ENCODE measurements at places on chromosomes 2 and 18.

DNA sequence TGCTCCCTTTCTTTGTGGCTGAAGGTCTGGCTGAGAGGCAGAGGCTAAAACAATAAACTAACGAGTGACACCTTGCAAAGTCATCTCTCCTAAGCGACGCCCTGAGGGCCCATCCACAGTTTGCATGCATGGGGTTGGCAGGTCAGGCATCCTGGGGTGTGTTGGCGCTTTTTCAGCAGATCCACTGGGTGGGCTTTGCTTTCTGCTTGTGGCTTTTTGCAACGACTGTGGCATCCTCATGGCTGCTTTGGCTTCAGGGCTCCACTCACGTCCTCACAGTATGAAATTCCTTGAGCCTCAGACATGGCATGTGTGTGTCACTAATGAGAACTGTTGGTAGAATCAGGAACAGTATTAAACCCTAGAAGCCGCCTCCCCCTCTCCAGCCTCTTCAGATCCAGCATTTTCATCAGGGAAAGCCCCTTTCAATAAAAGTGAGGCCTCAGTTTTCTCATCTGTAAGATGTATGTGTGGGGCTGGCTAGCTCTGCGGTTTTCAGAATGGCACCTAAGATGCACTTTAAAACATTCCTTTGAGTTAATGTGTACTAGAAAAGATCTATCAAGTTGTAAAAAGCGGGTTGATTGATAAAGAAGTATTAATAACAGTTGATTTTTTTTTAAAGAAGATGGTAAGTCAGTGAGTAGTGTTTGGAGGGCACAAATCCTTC, 72.5 kb downstream of the SH3BP4 start:
- DNase-seq, result no peak

- peak; percentile 53 for DNase-seq
These were observed 714 bp downstream of the ASXL3 start for GRCh38 chr18:33578518-33579348.

DNA sequence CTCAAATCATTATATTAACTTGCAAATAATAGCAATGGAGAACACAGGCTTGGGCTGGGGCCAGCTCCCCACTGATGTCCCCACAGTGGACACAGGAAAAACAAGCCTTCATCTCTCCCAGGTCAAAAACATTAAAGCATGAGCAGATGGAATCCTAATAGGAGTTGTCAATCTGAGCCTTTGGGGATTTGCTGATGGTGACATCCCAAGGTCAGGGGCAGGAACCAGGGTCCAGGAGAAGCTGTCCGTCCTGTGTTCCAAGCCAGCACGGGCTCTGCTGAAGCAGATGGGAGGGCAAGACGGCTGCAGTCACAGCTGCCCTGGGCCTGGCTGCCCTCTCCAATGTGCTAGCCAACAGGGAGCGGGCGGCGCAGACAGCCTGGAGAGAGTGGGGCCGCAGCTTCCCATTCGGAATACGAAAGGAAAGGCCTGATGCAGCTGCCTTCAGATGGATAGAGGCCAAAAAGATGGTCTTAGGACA, 135.5 kb downstream of the NDUFA10 start:
- peak; percentile 33 for DNase-seq

GRCh38 chr18:44786688-44787087, 106.0 kb downstream of the SETBP1 start:
- no peak for DNase-seq

GRCh38 chr2:229180658-229181057, 90.4 kb downstream of the PID1 start:
- no peak for DNase-seq

DNA sequence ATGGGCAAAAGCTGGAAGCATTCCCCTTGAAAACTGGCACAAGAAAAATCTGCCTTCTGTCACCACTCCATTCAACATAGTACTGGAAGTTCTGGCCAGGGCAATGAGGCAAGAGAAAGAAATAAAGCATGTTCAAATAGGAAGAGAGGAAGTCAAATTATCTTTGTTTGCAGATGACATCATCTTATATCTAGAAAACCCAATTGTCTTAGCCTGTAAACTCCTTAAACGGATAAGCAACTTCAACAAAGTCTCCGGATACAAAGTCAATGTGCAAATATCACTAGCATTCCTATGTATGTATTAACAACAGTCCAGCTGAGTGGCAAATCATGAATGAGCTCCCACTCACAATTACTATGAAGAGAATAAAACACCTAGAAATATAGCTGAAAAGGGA, 1579.3 kb downstream of the SUCLG1 start:
- no peak for DNase-seq

DNA sequence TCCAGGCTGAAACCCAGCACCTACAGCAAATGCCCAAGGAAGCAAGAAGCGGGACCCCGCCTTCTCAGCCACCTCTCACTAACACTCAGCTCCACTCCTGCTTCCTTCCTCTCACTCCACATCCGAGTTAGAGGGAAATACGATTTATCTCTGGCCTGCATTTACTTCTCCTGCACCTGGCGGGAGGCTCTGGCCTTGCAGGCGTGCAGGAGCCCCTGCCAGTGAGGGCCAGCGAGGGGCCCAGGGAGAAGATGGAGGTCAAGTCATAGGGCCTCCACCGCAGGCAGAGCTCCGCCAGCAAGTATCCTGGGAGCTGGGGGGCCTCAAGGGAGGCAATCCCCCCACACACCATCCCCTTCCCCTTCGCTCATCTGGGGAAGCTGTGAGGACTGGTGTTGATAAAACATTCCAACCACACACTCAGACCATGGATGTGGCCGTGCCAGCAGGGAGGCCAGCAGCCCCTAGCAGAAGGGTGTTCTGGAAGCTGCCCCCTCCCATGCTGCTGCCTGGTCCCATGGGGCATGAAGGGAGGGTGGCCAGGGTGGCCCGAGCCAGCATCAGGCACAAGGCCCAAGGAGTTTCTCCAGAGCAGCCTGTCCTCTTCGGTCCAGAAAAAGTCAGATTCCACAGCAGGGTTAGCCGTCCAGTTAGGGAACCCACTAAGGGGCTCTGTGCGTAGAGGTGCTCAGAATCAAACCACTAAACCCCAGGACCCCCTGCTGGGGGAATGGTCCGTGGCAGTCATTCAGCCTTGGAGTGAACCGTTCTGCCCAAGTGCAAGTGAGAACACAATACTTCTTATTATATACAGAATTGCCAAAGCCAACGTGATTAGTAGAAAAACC, 91.2 kb downstream of the HDAC4 start:
- DNase-seq, result no peak

- no peak for DNase-seq
These were observed 228.6 kb upstream of the ID2 start for GRCh38 chr2:8452979-8453903.

GRCh38 chr2:17756668-17757067, 2.7 kb downstream of the GEN1 start:
- DNase-seq, result no peak

DNA sequence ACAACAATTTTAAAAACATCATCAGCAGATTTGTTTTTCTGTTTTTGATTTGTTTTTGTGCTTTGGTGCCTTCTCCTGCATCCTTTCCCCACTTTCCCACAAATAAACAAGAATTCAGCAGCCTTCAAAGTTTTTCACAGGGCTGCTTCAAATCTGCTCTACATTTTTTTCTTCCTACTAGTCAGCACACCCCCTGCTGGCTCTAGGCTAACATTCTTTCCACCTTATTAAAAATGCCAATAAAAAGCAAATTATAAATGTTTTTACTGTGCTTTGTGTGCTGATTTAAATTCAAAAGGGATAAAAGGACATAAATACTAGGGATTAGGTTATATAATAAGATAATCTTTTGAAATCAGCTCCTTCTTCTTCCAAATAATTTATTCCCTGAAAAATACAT, 6.2 kb upstream of the CNTNAP5 start:
- no peak for DNase-seq

DNA sequence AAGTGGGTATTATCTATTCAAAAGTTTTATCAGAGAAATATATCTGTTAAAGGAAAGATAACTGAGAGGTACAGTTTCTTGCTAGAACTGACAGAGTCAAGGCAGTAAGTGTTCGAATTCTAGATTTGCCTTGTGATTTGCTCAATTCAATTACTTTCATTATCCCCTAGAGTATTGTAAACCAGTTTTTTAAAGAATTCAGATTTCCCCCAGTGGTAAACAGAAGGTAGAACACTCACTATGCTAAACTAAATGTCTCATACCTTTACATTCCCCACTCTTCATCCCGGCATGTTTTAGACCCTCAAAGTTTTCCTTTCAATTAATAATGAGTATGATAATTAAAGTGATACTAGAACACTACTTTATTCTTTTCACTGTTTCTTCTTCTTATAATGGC, 28.6 kb downstream of the TTC21B start:
- DNase-seq, result no peak

GRCh38 chr2:9318461-9319337, 104.6 kb downstream of the ITGB1BP1 start:
- DNase-seq, result no peak

GRCh38 chr2:23589739-23590138, 204.8 kb downstream of the KLHL29 start:
- no peak for DNase-seq

DNA sequence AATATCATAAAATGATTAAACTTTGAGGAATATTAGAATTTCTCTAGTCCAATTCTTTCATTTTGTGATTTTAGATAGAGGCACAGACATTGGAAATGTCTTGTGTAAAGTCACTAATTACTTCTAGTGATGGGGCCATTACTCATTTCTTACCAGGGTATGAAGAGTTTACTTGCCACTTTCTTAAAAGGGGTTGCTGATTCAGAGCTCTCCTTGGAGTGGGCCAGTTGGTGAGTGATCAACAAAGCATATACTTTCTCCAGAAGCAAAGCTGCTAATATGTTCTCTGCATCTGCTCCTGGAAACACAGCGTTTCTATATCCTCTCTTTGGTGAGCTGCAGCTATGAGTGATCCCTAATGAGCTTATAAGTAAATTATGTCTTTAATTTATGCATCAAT, 408.9 kb upstream of the LRATD1 start:
- no peak for DNase-seq

DNA sequence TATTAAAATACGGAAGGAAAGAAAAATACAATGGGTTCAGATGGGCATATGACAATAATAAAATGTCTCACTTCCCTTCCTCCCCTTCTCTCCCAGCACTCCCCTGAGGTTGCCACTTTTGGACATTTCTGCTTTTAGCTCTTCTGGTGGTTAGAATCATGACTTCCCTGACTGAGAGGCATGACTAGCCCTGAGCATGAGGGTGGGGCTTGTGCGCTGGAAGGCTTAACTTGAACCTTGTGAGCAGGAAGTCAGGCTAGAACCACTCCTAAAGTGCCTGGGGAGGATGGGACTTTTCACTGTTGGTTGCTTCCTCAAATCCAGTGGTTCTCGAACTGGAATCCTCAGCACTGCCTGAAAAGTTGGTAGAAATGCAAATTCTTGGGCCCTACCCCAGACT, 19.7 kb upstream of the ARHGAP25 start:
- peak; percentile 69 for DNase-seq

- no peak for DNase-seq
These were observed 461.4 kb downstream of the GALR1 start for GRCh38 chr18:77711096-77711495.

- no peak for DNase-seq
These were observed 143.7 kb downstream of the CERS6 start for GRCh38 chr2:168599738-168600137.

DNA sequence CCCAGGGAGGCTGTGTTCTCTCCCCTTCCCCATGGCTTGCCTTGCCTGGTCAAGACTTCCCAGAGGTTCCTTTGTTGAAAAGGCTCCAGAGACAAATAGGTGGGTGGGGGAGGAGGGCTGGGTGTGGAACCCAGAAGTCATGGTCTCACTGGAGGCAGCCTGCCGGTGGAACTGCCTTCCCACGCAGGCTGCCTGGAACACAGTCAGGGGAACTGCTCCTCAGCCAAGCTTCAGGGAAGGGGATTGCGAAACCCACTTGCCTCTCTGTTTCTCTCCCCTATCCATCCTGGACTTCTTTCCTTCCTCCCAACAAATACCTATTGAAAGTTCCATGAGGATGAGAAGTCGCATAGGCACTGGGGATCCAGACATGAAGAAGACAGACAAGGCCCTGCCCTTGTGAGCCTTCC, 31.6 kb downstream of the MARCO start:
- DNase-seq, result no peak

GRCh38 chr2:219254590-219255201, 978 bp upstream of the TUBA4A start:
- DNase-seq, result no peak

- no peak for DNase-seq
These were observed 444.9 kb upstream of the MAP2 start for GRCh38 chr2:208978946-208979345.

DNA sequence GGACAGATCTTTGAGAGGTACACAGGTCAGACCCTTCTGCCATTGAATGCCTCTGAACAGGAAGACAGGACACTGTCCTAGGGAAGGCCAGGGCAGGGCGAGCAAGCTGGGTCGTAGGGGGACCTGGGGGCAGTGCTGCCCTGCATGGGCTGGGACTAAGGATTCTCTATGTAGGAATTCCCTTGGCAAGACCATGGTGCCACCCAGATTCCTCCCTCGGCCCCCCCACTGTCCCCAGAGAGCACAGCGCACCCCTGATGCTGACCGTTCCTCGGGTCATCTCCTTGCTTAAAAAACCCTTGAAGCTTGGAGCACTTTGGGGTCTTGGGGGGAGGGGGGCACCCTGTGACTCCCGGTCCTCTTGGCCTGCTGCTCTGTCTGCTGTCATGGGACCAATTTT, 195.1 kb downstream of the SEPTIN10 start:
- DNase-seq, result no peak

DNA sequence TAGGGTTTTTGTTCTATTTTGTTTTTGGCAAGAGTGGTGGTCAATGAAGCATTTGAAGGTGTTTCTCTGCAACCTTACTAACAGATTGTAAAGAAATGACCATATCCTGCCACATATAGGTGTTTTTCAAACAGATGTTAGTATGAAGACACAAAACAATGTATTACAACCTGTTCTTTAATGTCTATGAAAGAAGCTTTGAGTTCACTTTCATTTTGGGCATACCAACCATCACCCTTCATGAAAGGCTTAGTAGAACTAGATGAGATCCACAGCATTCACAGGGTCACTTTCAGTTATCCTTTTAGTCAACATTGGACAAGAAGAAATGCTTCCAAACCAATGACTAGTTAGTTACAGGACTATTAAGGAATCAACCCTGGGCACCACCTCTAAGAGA, 95.1 kb downstream of the EHBP1 start:
- no peak for DNase-seq

DNA sequence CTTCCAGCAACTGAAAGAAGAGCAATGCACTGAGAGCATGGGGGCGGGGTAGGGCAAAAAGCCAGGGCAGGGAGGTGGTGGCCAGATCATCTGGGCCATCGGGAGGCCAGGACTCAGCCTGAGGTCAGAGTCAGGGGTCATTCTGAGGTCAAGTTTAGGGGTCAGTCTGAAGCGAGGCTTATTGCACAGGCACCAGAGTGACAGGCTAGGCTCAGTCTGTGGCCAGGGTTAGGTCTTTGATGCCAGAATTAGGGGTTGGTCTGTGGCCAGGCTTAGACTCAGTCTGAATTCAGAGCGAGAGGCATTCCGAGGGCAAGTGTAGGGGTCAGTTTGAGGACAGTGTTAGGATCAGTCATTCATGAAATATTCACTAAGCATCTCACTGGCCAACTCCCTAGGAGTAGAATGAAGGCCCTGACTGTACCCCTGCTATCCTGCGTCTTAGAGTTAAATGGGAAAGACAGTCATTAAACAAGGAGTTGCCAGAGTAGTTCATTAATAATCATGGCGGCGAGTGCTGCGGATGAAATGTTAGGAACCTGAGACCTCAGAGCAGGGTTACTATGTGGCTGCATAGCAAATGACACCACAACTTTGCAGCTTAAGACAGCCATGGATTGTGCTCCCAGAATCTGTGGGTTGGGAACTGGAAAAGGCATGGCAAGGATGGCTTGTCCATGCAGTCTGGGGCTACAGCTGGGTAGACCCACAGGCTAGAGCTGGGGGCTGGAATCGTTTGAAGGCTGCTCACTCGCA, 198.7 kb downstream of the CYP26B1 start:
- no peak for DNase-seq
